ENCODE measurements at places on chromosomes 6 and 20.

GRCh38 chr6:147547369-147547902, 38.9 kb downstream of the SAMD5 start:
- no peak for DNase-seq

DNA sequence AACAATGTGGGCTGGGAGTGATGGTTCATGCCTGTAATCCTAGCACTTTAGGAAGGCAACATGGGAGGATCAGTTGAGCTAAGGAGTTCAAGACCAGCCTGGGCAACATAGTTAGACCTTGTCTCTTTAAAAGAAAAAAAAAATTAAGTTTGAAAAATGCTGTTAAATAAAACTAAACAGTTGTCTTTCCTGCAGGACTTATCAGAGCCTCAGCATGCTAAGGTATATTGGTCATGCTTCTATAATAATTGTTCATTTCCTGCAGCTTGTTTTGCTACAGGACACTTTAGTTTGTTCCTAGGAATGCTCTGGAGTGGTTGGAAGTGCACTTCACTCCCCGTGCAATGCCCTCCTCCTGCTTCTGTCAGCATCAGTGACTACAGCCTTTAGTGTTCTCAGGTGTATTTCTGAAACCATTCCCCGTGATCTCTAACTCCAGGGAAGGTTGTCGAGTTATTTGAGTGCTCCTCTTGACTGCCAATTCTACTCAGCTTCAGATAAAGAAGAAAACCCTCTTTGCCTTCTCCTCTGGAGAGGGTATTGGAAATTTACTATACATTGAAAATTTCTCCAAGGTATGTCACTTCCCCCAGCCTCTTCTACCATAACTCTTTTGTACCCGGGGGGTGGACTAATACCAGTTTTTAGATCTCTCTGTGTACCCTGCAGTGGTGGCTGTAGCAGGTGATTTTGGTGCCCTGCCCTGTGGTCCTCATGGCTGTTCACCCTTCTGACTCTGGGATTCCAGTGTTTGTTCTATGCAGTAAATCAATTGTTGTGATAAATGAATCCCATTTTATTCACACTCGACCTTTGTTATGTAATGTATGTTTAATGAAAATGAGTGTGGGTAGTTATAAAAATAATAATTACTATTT, 33.8 kb downstream of the NHLRC1 start:
- DNase-seq, result no peak

DNA sequence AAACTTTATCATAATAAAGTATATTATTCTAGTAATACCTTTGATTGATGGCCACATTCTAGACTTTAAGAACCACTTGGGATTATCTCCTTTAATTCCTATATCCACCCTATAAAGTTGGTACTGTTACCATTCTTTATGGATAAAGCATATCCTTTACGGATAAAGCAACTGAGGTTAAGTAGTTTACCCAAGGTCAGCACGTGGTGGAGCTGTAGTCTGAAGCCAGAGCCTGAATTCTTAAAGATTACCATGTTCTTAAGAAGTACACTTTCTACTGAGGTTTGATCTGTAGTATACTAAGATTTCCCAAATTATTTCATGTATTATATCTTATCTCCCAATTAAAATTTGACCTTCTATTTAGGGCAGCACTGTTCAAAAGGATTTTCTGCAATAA, 3.0 kb upstream of the NCOA7 start:
- no peak for DNase-seq

DNA sequence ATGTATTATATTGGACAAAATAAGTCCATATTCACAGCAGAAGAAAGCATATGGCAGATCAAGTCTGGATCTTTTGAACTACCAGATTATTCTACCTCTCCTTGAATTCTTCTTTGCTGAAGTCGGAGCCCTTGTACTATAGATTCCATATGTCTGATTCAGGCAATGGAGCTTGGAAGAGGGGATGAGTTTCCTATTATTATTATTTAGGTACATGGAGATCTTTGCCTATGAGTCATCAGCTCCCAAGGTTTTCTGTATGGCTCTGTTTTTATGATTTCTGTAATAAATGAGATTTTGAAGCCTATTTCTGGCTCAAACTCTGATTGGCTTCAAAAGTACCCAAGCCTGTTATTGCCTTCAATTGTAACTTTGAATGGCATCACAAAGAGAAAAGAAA, 72.0 kb downstream of the OPRM1 start:
- no peak for DNase-seq

DNA sequence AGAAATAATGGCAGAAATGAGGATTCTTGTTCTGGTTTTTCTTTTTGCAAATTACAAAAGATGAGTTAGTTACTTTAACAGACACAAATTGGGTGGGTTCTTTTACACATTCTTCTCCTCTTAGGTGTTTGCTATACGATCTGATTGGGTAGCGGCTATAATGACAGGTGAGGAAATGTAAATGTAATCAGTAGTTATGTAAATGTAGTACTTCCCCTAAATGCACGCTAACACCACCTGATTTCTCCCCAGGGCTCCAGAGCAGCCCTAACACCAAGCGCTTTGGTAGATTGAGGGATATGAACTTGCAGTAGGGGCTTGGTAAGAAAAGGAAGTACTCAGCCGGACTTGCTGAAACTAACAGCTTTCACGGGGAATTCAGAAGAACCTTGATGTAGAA, 499.4 kb upstream of the NOX3 start:
- no peak for DNase-seq

Measured in stimulated activated CD8-positive, alpha-beta memory T cell treated with anti-CD3 and anti-CD28 coated beads, Interleukin-12 subunit alpha, Interleukin-12 subunit beta, amount 100 ng/mL, for 4 hours (primary cell).